Activated CD8-positive, alpha-beta memory T cell treated with anti-CD3 and anti-CD28 coated beads, Interleukin-2, amount 10 ng/mL, durations not matched to agents 7 days and 5 days (primary cell): ENCODE measurements at places on chromosomes 4 and X.

- no peak overlapping the region for H3K27ac ChIP-seq
- no peak overlapping the region for H3K4me3 ChIP-seq
- no peak for DNase-seq
Observed at GRCh38 chr4:188780028-188780427, 640.8 kb downstream of the TRIML1 start.

DNA sequence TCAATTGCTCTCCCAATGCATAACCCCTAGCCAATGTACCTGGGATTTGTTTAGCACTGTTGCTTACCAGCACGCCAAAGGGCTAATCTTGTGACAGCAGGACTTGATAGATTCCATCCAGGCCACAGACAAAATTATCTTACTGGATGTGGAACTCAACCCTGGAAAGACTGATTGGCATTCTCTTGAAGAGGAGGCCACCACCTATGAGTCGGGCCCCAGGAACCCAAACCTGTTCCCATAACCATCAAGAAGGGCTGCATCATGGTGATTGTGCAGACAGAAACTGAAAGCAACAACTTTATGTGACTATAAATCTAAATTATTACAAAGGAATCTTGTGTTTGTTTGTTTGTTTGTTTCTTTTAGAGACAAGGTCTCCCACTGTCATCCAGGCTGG is 19.9 kb upstream of the TMEM255A start:
- no peak overlapping the region for H3K27ac ChIP-seq
- no peaks in the 10 kb centered on the region for H3K36me3 ChIP-seq
- H3K27me3 ChIP-seq: peaks cover 15% of the 10 kb centered on the region
- H3K4me1 ChIP-seq: no peaks in the 10 kb centered on the region

- peaks cover 3% of the 10 kb centered on the region for H3K4me1 ChIP-seq
- no peaks in the 10 kb centered on the region for H3K36me3 ChIP-seq
- DNase-seq: no peak
Observed at GRCh38 chr4:182937268-182938204, 20.4 kb upstream of the DCTD start.

- H3K36me3 ChIP-seq: no peaks in the 10 kb centered on the region
- no peaks in the 10 kb centered on the region for H3K27me3 ChIP-seq
- no peak overlapping the region for H3K4me3 ChIP-seq
- no peak overlapping the region for H3K27ac ChIP-seq
- H3K4me1 ChIP-seq: no peaks in the 10 kb centered on the region
- DNase-seq: no peak
Observed at GRCh38 chrX:129093706-129094105, 429.6 kb downstream of the SMARCA1 start.

DNA sequence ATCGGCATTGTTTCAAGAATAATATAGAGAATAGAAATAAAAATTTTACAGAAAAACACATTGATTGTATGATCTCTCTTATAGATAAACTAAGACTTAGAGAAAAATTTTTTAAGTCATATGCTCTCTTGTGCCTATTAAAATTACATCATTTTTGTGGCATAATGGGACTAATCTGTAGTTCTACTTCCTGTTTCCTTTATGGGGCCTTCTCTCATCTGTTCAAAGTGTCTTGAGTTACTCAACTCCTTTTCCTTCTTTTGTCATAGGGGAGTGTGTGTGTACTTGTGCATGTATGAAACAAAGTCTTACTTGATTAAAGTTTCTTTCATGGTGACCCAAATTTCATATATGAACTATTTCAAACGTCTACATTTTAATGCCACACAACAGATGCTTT is 1448.9 kb upstream of the TENM3 start:
- H3K4me1 ChIP-seq: no peaks in the 10 kb centered on the region
- H3K4me3 ChIP-seq: no peak overlapping the region
- H3K36me3 ChIP-seq: no peaks in the 10 kb centered on the region
- H3K27ac ChIP-seq: no peak overlapping the region

GRCh38 chr4:186832906-186833305 is 109.2 kb upstream of the FAT1 start:
- no peak overlapping the region for H3K27ac ChIP-seq
- H3K4me3 ChIP-seq: no peak overlapping the region
- H3K27me3 ChIP-seq: no peaks in the 10 kb centered on the region
- H3K4me1 ChIP-seq: no peaks in the 10 kb centered on the region
- DNase-seq: no peak
- no peaks in the 10 kb centered on the region for H3K36me3 ChIP-seq

GRCh38 chr4:140472156-140472555 is 25.9 kb downstream of the MGAT4D start:
- DNase-seq: no peak
- no peak overlapping the region for H3K27ac ChIP-seq
- no peak overlapping the region for H3K4me3 ChIP-seq
- peaks cover 33% of the 10 kb centered on the region for H3K27me3 ChIP-seq
- no peaks in the 10 kb centered on the region for H3K36me3 ChIP-seq
